ENCODE measurements at places on chromosomes 11 and 22.

GRCh38 chr11:65563601-65564000, 5.4 kb upstream of the LTBP3 start:
- DNase-seq = no peak

- DNase-seq = peak; percentile 84
Measured at GRCh38 chr11:119338318-119338890, 2.3 kb downstream of the C1QTNF5 start.

DNA sequence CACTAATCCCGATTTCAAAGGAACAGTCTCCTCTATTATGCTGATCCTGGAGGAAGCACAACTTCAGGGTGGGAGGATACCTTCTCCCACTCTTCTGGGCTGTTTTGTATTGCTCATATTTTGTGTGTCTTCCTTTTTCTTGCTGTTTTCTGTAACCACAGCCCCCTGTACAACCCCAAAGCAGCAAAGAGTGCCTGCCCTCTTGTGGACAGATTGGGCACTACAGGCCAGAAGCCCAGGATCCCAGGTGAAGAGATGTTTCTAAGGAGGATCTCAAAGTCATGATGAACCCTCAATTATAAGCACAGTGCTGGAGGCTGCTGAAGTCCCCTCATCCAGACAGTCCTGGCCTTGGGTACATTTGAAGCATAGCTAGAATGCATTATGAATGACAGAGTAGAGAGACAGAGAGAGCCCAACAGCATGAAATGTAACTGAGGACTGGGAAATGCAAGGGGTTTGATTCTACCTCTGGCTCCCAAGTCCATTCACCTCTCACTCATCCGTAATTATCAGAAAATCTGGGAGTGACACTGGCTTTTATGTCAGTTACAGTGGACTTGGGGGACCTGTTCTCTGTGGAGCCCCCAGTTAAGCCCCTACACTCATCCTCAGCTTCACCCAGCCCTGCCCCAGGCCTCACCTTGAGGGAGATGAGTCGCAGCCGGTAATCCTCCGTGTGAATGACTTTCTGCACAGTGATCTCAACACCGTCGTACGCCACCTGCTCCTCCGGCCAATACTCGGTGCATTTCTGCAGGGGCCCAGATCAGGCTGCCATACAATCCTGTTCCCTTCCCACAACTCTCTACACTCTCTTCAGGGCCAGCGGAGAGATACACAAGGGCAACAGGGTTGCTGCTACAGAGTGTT, 6.2 kb upstream of the IGSF22 start:
- DNase-seq = no peak

DNA sequence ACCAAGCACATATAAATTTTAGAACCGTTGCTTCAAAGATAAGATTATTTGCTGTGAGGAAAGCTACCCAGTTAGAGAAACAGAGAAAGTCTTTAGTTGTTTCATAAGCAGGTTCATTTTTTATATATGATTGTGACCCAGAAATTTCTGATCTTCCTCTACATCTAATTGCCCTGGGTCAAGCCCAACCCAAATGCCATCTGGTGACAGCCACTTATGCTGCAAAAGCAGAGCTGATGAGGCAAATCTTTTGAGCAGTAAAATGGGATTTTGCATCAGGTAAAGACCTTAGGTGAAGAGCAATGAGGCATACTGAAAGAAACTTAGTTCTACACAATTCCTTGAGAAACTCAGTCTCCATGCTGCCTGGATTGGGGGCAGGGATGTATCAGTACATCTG, 28.0 kb downstream of the SYT9 start:
- DNase-seq = no peak

DNA sequence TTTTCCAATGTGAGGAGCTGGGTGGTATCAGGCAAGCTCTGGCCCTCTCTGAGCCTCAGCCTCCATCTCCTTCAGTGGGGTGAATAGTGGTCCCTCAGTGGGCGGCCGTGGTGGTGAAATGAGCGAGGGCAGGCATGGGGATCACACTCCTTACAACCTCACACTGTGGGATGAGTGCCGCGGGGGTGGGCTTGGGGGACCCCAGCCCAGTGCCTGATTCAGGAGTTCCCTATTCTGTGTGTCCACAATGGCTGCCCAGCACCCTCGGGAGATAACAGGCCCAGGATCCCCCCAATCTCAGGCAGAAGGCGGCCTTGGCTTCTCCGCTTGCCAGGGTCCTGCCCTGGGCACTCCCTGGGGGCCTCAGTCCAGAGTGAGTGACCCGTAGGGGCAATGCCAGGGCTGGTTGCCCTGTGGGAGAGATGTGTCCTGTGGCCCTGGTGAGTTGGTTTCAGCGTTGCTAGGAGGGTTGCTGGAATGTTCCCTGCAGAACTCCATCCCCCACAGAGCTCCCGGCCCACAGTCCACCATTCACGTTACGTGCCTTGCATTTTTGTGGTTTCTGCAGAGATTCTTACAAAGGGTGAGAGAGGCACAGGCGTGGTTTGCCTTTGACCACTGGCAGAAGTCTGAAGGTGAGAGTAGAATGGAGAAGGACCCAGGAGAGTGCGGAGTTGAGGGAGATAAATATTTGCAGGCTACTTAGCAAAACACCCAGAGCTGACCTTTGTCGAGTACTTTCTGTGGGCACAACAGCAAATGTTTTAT, 2.9 kb downstream of the ALDH3B1 start:
- DNase-seq = no peak

DNA sequence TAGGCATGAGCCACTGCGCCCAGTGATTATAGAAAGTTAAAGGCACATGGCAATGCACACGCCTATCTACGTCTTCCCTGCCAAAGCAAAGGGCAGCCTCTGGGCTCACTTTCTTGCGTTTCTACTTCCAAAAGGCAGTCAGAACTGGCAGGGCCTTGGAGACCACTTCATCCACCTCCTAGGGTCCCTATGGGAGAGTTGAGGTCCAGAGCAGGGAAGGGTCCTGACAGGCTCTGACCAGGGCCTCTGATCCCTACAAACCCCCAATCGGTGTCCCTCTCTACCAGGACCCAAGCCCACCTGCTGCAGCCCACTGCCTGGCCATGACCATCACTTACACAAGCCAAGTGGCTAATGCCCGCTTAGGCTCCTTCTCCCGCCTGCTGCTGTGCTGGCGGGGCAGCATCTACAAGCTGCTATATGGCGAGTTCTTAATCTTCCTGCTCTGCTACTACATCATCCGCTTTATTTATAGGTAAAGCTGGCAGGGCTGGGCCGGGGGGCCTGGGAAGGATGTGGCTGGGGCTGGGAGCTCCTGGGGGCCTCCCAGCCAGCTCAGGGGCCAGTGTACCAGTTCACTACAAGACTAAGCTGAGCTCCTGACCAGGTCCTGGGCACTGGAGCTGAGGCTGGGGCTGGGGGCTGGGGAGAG, 1.5 kb downstream of the BEST1 start:
- DNase-seq = no peak

DNA sequence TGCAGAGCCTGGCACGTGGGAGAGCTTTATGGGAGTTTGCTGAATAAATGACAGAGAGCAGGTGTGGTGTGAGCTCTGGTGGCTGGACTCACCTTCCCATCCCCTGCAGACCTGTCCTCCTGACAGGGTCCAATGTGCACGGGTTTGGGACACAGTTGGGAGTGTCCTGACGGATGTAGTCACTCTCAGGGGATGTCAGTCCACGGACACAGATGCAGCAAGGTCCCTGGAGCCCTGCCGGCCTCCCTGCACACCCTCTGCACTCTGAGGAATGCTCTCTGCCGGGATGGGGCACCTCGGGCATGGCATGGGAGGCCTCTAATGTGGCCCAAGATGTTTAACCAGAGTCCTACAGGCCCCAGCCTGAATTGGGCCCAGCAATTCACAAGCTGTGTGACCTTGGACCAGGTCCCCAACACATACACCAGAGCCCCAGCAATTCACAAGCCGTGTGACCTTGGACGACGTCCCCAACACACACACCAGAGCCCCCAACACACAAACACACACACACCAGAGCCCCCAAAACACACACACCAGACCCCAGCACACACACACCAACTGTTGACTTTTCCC, 30.0 kb upstream of the RFPL3 start:
- no peak for DNase-seq

GRCh38 chr11:110121204-110121603, 28.0 kb downstream of the ZC3H12C start:
- DNase-seq = no peak

- DNase-seq = no peak
Measured at GRCh38 chr11:78786746-78787145, 212.1 kb upstream of the NARS2 start.

- DNase-seq = no peak
Measured at GRCh38 chr11:5042091-5042490, 4.2 kb upstream of the OR52J3 start.

DNA sequence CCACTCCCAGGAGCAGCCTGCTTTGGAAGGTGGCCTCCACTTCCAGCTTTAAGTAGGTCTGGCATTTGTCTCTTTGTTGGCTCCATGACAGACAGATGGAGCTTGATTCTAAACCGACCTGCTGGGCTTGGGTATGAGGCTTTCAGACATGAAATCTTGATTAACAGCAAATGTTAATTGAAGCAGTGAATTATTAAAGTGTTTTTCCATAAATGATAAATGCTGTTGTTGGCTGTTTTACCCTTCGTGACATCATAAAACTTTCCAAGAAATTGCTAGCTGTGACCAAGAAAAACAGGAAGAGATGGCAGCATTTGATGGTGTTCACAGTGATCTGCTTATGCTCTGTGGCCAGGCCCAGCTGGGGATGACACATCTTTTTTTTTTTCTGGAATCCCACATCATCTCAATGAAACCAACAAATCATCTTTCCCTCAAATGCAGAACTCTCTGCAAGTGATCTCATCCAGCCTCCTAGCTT, 66.1 kb downstream of the RBMXL2 start:
- no peak for DNase-seq

DNA sequence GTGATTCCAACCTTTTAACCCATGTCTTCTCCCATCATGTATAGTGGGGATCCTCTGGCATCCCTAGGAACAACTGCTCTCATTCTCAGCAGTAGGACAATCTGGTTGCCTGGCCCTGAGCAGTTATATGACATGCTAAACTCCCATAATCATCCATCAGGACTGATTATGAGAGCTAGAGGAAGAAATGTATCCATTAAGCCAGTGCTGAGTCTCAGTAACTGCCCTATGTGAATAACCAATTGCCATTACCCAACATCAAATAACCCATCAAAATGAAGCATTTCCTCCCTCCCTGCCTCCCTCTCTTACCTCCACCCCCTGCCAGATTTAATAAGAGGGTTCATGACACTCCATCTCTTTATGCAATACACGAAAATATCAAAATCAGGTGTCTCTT, 277.6 kb downstream of the NXPE2 start:
- no peak for DNase-seq

GRCh38 chr11:64609436-64610047, 18.5 kb downstream of the SLC22A12 start:
- DNase-seq = no peak

GRCh38 chr11:59218893-59219292, 6.2 kb upstream of the MPEG1 start:
- DNase-seq = no peak

DNA sequence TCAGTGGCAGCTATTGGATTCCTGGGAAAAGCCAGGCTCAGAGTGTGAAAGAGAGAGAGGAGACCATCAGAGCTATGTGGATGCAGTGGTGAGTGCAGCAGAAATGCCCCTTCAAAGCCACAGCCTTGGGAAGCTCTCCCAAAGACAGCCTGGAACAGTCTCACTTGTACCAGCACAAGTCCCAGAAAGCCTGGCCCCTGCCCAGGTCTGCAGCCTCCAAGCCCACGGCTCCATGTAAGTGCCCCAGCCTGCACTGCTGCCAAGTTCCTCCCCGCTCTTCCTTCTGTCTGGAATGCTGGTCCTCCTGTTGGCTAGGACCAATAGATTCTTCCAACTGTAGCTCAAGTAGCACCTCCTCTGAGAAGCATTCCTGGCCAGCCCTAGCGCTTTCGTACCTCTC, 539.7 kb downstream of the MIAT start:
- DNase-seq = no peak

- no peak for DNase-seq
Measured at GRCh38 chr11:64784813-64785581, 6.7 kb upstream of the SF1 start.

DNA sequence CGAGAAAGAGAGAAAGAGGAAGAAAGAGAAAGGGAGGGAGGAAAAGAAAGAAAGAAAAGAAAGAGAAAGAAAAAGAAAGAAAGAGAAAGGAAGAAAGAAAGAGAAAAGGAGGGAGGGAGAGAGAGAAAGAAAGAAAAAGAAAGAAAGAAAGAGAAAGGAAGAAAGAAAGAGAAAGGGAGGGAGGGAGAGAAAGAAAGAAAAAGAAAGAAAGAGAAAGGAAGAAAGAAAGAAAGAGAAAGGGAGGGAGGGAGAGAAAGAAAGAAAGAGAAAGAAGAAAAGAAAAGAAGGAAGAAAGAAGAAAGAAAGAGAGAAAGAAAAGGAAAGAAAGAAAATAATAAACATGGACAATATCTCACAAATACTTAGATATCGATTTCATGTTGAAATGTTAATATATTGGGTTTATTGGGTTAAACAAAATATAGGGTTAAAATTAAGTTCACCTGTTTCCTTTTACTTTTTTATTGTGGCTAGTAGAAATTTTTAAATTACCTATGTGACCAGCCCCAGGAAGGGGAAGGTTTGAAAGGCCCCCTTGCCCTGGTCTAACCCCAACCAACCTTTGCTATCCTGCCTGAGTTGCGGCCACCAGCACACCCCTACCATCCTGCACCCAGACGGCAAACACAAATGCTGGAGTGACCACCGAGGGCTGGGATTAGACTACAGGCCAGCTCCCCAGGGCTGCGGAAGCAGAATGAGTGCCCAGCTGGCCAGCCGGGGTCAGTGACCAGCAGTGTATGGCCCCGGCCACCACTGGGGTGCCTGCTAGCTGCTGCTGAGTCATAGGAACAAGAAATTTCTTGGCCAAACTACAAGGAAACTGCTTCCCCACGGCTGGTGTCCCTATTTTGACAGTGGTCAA, 81.0 kb upstream of the FGF3 start:
- no peak for DNase-seq

DNA sequence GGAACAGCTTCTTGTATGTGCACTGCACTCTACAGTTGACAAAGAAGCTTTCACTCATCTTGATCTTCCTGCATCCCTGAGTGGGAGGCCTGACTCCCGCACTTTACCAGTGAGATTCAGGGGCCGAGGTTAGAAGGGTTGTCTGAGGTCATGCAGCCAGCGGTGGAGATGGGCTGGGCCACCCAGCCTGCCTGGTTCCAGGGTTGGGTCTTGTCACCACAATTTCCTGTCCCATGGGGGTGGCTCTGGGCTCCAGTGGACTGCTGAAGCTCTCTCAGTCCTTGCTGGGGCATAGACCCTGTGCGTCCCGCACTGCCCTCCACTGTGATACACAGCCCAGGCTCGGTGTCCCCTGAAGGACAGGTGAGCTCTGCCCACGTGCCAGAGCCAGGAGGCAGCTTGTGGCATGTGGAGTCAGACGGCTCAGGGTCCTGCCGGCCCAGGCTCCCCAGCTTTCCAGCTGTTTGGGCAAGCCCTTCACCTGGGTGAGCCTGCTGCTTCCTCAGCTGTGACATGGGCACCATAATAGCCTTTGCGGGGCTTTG, 6.9 kb upstream of the MYO7A start:
- no peak for DNase-seq
